ENCODE measurements at places on chromosomes 12 and 14. TPM values are rescaled to one million over a fixed set of nuclear protein-coding genes. Genes with fewer than 3 reads are reported as not detected.

DNA sequence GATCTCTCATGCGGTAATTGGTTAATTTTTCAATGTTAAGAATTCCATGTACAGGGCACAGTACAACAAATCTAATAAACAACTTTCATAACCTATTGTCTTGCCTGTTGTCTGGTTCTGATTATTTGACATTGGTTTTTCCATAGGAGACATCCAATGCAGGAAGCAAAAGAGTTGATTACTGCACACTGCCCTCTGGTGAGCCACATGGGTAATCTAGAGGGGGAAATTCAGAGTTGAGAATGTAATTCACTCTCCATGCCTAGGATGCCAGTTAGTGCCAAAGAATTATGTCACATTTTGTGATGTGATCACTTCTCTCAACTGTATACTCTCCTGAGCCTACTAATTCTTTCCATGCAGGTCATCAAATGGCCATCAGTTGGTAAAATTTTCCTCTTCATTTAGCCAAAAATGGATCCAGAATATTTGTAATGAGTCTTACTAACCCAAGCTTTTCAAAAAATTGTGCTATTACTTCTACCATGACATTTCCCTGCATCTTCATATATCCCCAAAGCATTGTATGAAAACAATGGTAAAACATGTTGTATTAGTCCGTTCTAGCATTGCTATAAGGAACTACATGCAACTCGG is 17.7 kb upstream of the CCDC91 start:
- DNase-seq: peak; percentile 63

DNA sequence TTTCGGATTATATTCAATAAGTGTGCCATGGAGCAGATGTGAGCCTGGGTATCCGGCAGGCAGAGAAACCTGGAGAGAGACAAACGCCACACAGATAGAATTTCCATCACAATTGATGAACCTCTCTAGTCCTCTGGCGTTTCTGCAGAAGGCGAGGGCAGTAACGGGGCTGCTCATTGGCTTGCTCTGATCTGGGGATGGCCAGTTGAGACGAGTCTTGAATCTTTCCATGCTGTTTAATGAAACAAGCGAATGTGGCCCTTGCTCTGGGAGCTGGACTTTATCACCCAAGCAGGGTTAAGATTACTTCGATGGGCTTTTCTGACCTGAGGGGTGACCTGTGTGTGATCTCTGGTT is 42.4 kb upstream of the CLMN start:
- DNase-seq: no peak

DNA sequence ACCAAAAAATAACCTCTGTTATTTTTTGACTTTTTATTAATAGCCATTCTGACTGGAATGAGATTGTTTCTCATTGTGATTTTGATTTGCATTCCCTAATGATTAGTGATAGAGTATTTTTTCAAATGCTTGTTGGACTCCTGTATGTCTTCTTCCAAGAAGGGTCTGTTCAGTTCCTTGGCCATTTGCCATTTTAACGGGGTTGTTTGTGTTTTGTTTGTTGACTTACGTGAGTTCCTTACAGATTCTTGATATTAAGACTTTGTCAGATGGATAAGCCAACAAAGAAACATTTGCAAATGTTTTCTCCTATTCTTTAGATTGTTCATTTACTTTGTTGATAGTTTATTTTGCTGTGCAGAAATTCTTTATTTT is 651.6 kb upstream of the LRFN5 start:
- DNase-seq: no peak

TULP3 gene
- polyA plus RNA-seq: 16.1 TPM

Data from mammary epithelial cell (primary cell).